Inflammatory macrophage treated with lipopolysaccharide for 4 hours (primary cell): ENCODE measurements at places on chromosomes 2 and 18.

GRCh38 chr2:80499095-80499494 is 194.5 kb upstream of the LRRTM1 start:
- no peak for DNase-seq

DNA sequence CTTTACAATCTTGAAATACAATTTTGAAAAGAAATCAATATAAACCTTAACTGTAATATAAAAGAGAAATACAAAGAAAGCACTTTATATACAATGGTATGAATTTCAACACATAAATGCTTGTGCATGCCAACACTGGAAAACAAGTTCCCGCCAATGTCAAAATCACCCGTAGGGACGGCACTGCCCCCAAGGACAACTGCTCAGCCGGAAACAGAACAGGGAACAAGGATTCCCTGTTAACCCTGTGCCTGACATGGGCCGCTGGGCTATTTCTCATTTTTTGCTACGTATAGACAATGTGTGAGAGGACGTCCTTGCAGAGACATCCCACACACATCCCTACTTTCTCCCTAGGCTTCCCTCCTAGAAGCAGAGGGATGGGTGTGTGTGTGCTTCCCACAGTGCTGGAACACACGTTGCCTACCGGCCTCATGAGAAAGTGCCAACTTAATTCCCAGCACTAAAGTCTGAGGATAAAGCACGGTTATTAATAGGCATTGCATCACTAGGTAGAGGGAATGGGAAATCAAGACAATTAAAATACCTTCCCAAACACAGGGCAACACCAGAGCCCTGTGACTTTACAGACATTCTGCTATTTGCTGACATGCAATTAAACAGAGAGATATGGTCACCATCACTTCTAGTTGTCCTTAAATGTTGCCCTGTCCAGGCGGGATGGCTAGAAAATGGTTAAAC is 14.4 kb downstream of the AFG3L2 start:
- DNase-seq = no peak

GRCh38 chr2:76283350-76283749 is 572.6 kb upstream of the GCFC2 start:
- no peak for DNase-seq

- no peak for DNase-seq
These were observed 60.7 kb downstream of the SH3RF3 start for GRCh38 chr2:109189751-109190150.

- no peak for DNase-seq
These were observed 99.6 kb upstream of the MCFD2 start for GRCh38 chr2:47015206-47015605.

GRCh38 chr2:27831279-27832050 is 58.7 kb downstream of the RBKS start:
- peak; percentile 76 for DNase-seq

GRCh38 chr2:232973011-232973735 is 39.9 kb downstream of the NGEF start:
- DNase-seq = no peak

- DNase-seq = no peak
These were observed 40.3 kb downstream of the MYCN start for GRCh38 chr2:15980605-15981098.

DNA sequence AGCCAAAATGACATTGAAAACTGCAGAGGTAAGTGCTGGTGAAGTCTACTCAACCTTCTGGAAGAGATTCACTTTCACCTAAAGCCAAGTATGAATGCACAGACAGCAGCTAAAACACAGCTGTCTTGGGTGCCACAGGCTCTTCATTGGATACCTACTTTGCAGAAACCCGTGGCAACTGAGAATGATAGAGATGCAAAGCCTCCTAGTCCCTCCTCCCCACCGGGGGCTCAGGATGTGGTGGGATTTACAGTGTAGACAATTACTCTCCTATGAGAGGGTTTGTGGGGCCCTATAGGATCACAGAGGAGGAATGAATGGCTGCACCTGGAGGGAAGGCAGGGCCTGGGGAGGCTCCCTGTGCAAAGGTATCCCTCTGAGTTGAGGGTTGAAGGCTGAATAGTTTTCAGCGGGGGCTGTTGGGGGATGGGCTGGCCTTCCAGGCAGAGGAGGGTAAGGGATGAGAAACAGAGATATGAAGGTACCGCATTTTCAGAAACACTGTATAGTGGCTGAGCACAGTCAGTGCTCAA is 131.6 kb downstream of the RNF144A start:
- no peak for DNase-seq

DNA sequence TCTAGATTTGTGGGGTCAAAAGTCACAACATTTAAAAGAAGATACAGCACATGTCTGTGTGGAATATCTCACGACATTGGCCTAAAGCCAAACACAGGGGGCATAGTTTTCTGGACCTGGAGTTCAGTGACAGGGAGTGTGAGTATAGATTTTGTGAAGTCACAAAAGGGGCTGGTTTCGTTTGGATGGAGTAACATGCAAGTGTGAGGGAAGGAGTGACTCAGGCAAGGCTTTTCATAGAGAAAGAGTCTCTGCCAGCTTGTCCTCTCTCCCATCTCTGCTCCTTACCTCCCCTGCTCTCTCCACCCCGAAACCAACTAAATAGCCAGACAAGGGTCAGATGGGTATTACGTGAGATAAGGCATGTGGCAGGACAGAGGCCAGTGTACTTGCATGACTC is 3.7 kb upstream of the EPAS1 start:
- DNase-seq = no peak
